ENCODE measurements at places on chromosomes 4 and X.
A peak's percentile ranks its signal among the peaks of the same experiment; 100 is the strongest.

DNA sequence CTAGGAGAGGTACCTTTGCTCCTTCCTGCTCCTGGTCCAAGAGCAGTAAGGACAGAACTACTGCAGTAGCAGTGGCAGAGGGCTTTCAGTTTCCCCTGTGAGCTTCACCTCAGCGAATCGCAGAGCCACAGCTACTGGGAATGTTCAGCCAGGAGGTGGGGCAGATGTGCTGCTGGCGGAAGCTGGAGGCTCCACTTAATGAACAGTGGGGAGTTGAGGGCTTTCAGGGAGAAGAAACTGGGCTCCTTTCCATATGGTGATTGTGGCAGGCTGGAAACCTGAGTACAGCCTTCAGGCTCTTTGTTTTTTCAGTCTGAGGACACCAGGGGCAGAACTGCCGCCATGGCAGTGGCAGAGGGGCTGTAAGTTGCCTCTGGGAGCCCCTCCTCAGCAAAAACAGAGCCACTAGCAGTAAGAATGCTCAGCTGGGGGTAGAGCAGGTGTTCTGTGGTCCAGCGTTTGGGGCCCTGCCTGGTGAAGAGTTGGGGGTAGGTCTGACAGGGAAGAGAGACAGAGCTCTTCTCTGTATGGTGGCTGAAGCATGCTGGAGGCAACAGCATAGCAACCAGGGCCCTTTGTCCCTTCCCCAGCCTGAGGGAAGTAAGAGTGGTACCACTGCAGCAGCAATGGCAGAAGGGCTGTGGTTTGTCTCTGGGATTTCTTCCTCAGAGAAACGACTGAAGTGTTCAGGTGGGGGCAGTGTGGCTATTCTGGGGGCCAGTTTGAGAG, 106.0 kb upstream of the GRXCR1 start:
- no peak for DNase-seq

GRCh38 chr4:16817286-16817685, 81.2 kb downstream of the LDB2 start:
- no peak for DNase-seq

- no peak for DNase-seq
These were observed 221.0 kb upstream of the BCOR start for GRCh38 chrX:40318801-40319200.

GRCh38 chr4:118917582-118917981, 28.9 kb downstream of the SYNPO2 start:
- DNase-seq, result no peak

DNA sequence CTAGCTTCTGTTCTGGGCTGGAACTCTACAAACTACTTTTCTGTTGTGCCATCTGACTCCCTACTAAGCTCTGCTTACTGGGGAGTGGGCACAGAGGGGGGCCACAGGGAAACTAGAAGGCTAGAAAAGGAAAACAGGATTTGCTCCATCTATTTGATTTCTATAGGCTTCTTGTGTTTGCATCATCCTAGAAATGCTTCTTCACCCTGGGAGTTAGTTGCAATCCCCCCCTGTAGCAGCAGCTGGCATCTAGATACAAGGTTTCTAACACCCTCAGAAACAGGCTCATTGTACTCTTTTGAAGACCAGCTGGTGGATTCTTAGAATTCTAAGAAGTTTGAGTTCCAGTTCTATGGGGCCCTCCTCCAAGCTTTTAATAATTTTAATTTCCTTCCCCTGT, 213.4 kb downstream of the TMA16 start:
- no peak for DNase-seq

DNA sequence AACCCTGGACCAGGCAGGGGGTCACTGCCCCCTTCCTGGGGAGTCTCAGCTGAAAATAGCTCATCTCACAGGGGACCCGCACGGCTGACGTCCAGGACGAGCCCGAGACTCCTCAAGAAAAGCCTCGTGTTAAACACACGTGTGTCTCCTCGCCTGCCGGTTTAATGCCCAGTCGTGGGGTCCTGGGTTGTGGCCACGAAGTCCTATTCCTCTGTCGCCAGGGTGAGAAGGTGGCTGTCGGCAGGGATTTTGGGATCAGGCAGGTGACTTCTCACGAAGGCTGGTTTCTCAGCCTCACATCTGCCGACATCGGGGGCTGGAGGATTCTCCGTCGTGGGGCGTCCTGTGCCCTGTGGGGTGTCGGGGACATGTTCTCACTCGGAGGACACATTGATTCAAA, 44.3 kb upstream of the PPP2R3B start:
- no peak for DNase-seq

GRCh38 chrX:37491686-37492085, 79.8 kb upstream of the LANCL3 start:
- no peak for DNase-seq

DNA sequence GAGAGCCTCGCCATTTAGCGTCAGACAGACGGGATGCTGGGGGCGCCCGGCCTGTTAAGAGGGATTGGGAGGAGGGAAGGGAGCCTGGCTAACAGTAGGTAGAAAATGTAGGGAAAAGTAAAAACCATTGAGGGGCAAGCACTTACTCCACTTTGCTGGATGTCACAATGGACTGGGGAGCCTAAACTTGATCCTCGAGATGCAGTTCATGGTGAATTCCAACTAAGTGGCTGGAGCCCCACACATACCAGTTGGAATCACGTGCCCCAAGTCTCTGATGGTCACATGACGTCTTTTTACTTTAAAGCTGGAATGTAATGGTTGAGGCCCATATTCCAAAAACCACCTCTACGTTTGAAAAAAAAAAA, 1.5 kb downstream of the PLS3 start:
- DNase-seq, result no peak

DNA sequence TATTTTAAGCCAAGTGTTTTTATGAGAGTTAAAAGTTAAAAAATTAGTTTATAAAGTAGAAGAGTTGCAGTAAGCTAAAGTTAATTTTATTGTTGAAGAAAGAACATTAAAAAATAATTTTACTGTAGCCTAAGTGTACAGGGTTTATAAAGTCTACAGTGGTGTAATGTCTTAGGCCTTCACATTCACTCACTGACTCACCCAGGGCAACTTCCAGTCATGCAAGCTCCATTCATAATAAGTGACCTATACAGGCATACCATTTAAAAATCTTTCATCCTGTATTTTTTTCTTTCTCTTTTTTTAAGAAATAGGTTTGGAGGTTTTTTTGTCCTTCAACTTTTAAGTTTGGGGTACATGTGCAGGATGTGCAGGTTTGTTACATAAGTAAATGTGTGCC, 87.9 kb upstream of the NR3C2 start:
- no peak for DNase-seq

DNA sequence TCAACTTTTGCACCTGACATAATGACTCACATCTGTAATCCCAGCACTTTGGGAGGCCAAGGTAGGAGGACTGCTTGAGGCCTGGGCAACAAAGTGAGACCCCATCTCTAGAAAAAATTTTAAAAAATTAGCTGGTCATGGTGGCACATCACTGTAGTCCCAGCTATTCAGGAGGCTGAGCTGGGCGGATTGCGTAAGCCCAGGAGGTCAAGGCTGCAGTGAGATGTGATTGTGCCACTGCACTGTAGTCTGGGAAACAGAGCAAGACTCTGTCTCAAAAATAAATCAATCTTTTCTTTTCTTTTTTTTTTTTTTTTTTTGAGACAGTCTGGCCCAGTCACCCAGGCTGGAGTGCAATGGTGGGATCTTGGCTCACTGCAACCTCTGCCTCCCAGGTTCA, 52.5 kb downstream of the NIPAL1 start:
- DNase-seq, result no peak

DNA sequence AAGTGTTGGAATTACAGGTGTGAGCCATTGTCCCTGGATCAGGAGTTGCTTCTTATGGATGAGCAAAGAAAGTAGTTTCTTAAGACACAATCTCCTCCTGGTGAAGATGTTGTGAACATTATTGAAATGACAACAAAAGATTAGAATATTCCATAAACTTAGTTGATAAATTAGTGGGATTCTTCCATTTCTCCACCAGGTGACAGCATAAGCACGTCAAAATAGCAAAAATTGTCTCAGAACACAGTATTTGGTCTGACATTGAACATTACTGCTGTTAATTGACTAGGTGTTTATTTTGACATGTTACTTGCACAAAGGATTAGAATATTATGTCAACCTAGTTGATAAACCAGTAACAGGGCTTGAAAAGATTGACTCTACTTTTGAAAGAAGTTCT, 21.6 kb downstream of the CLDN34 start:
- no peak for DNase-seq

DNA sequence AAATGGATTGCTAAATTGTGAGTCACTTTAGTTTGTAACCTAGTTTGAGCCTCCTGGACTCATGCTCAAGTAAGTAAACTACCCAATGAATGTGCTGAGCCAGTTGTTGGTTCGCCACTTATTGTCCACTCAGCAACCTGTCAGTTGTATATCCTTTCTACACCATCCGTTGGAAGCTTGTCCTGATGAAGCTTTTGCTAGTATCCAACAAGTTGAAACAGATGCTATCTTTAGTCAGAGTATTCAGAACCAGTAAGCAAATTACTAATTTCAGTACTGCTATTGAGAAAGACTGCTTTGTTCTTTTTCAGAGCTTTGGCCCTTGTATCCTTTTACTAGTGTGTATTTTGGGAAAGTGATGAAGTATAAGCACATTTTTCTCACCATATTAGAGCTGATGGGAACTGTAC, 4.3 kb upstream of the NAA15 start:
- DNase-seq, result no peak

GRCh38 chr4:19944806-19945205, 306.9 kb upstream of the SLIT2 start:
- DNase-seq, result peak; percentile 5

- DNase-seq, result no peak
These were observed 22.6 kb downstream of the HOPX start for GRCh38 chr4:56658528-56658927.

DNA sequence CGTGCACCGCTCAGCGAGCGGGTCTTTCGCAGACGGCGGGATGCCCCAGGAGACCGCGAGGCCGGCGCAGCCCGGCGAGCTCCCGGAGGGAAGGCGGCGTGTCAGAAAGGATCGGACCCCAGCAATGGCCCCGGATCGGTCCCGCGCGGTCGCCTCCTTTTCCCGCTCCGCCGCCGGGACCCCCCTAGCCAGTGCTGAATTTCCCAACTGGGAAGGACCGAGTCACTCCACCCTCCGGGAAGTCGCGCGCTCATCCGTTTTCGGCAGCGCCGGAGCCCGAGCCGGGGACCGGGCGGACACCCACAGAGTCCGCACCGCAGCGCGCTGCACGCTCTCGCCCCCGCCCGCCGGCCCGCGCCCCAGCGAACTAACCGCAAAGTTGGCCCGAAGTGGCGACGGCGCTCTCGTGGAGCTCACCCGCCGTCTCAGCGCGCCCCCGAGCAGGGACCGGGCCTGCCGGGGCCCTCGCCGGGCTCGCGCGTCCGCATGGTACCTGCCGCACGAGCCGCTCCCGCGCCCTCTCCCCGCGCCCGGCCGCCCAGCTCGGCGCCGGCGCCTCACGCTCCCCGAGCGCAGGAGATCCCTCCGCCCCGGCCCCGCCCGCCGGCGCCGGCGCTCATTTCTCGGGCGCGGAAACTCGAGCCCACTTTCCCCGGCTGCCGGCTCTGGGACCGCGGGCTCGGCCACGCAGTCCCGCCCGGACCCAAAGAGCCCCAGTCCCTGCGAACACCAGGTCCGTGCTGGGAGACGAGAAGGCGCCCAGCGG, at the start of gene FAT1:
TSS of gene FAT1 (minus strand) at position 565 of the 766 bp plus-strand sequence. CDS start 14,029 bp downstream, outside the sequence.
- DNase-seq, result peak; percentile 40

GRCh38 chr4:77037736-77038135, 38.1 kb downstream of the CCNI start:
- no peak for DNase-seq

DNA sequence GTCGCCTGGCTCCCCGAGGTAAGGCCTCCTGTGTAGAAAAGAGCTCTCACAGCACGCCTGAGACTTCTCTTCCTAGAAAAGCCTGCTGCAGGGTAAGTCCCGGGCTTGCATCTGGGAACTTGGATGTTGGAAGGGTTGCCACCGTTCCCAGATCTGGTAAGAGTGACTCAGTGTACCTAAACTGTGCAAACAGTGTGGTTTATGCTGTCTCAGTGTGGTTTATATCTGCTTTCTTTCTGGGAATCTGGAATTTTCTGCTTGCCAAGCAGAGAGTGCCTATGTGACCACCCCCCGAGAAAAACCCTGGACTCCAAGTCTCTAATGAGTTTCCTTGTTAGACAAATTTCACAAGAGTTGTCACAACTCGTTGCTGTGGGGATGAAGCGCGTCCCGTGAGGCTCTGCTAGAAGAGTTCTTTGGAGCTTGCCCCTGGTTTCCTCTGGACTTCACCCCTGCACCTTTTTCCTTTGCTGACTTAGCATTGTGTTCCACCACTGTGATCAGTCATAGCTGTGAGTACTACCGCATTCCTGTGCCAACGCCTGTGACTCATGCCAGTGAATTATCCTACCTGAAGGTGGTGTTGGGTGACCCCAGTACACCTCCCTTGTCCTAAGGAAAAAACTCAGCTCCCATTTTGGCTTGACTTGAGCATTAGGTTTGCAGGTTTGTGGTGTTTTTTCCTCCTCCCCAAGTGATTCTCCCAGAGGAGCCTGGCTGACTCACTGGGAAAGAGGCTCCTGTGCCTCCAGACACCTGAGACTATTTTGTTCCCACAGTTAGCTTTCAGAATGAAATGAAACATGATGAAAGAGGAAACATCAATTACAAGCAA, 14.5 kb downstream of the SLC2A9 start:
- DNase-seq, result no peak

DNA sequence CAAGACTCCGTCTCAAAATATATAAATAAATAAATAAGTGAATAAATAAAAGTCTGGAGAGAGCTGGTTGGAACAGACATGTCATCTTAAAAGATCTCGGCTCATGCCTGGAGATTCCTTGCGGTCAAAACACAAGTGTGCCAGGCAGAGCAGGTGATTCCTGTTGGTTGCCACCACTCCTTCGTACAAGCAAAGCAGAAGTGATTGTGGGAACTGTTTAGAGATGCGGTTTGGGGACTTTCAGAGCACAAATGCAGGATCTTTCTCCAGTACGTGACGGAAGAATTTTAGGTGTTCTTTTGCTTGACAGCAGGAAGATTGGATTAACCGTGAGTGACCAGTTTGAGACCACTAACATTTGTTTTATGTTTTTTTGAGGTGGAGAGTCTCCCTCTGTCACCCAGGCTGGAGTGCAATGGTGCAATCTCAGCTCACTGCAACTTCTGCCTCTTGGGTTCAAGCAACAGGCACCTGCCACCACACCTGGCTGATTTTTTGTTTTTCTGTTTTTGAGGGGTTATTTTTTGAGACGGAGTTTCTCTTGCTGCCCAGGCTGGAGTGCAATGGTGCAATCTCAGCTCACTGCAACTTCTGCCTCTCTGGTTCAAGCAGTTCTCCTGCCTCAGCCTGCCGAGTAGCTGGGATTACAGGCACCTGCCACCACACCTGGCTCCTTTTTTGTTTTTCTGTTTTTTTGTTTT, 2.8 kb upstream of the CRLF2 start:
- DNase-seq, result no peak

GRCh38 chr4:94957030-94957429, 199.3 kb downstream of the BMPR1B start:
- no peak for DNase-seq

DNA sequence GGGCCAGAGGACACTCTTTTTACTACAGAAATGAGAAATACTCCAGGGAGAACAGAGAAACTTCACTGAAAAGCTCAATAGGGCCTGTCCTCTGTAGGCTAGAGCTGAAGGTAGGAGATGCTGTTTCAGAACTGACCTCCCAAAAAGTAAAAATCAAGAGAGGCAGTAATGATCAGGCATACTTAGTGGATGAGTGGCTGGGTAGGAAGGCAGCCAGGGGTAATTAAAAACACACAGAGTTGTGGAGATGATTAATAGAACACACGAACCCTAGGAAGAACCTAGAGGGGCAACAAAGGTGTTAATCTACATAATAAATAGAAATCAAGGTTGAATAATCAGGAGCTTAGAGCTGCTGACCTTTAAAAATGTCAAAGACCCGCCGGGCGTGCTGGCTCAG, 582.4 kb upstream of the ADGRL3 start:
- DNase-seq, result no peak

GRCh38 chrX:118038614-118039365, 77.8 kb downstream of the KLHL13 start:
- no peak for DNase-seq

- DNase-seq, result no peak
These were observed 17.9 kb downstream of the SMARCA5 start for GRCh38 chr4:143531380-143531779.
